ENCODE measurements at places on chromosomes 2 and 18.

GRCh38 chr2:85753035-85753524 lies 711 bp upstream of the ATOH8 start:
- no peak for DNase-seq

GRCh38 chr2:44526352-44526751 lies 164.6 kb downstream of the CAMKMT start:
- DNase-seq = no peak

DNA sequence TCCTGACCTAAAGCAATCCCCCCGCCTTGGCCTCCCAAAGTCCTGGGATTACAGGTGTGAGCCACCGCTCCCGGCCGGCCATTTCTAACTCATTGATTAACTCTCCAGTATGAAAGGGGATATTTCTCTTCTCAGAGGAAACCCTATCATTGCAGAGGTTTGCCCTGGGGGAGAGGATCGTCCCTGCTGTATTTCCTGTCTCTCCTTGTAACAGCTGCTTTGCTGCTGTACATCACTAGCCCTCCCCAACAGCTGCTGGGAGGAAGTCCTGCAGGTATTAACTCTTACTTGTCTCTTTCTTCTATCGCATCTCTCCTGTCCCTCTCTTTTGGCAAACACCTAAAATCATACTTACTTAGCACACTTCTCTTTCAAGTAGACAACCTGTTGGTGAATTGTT lies 219.0 kb upstream of the DSEL start:
- no peak for DNase-seq

DNA sequence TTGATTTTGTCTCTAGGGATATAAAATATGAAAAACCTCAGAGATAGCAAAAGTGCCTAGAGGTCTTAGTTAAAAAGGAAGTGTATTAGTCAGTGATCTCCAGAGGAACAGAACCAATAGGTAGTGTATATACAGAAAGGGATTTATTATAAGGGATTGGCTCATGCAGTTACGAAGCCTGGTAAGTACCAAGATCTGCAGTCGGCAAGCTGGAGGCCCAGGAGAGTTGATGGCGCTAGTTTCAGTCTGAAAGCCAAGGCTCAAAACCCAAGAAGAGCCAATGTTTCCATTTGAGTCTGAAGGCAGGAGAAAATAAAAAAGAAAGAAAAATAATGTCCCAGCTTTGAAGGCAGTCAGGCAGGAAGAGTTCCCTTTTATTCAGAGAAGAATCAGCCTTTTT lies 93.3 kb downstream of the COLEC12 start:
- DNase-seq = no peak

DNA sequence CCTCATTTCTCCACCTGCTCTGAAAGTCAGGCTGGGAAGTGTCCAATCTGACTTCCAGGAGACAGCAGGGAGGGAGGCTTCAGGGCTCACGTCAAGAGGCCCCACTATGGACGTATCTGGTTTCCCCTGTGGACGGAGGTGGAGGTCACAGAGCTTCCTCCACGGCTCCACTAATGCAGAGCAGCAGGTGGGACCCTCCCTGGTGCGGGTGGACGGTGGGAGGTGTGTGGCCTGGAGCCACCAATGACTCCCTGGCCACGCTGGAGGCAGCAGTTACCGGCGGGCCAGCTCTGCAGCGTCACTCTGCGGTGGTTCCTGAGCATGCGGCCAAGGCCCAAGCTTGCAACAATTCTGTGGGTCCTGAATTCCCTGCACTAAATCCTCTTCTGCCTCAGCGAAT lies 9.0 kb downstream of the CRACDL start:
- no peak for DNase-seq

DNA sequence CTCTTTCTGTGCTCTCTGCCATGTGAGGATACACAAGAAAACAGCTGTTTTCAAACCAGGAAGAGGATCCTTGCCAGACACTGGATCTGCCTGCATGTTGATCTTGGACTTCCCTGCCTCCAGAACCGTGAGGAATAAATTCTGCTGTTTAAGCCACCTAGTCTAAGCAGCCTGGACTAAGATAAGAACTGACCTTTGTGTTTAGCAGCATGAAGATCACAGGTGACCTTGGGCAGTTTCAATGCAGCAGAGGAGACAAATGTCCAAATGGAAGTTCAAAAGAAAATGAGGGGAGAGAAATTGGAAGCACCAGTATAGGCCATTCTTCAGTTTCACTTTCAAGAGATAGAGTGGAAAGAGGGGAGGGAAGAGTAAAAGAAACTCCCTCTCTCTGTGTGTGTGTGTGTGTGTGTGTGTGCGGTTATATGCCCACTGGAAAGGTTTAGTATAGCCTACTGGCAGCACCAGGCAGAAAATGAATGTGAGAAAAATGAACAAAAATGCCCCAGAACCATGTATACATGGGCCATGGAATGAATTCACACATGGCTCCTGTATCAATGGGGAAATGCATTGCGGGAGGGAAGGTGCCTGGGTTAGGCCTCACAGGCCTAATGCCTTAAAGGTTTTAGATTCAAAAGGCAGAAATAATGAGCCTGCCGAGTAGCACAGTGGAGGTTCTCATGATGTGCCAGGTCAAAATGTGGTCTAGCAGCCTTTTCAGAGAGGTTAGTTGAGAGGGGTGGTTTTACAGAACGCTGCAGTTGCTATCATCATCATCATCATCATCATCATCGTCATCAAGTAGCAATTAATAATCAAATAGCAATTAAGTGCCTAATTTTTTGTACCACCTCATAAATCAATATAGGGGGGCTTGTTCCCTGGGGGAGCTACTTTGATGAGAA lies 1.1 kb upstream of the CERS6 start:
- DNase-seq = no peak

DNA sequence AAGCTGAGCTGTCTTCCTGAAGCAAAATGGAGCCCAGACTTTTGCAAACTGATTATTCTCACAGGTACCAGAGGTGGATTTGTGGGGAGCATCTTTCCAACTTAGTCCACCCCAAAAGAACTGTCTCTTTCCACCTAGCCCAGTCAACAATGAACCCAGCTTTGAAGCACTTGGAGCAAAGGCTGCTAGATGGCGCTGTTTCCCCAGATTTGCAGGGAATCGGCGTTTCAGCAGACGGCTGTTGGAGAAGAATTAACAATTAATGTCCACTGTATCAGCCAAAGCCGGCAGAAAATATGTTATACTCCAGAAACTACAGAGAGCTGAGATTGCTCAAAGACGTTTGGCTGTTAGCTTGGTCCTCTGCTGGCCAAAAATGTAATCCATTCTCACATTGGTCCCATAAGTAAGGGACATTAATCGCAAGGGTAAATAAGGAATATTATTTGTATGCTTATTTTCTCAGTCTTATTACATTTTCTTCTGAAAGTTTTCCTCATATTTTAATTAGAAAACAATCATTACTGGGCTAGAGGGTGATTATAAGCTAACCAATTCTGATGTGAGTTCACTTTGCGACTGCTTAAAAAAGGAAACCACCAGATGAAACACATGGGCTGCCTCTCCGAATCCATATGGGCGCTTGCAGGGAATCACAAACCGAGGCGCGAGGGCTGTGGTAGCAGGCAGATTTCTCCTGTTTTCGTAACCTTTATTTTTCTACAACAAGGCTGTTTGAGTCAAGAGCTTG lies 423.8 kb upstream of the MEX3C start:
- DNase-seq = peak; percentile 52

GRCh38 chr2:86336675-86337243 lies 667 bp downstream of the REEP1 start:
- DNase-seq = no peak

DNA sequence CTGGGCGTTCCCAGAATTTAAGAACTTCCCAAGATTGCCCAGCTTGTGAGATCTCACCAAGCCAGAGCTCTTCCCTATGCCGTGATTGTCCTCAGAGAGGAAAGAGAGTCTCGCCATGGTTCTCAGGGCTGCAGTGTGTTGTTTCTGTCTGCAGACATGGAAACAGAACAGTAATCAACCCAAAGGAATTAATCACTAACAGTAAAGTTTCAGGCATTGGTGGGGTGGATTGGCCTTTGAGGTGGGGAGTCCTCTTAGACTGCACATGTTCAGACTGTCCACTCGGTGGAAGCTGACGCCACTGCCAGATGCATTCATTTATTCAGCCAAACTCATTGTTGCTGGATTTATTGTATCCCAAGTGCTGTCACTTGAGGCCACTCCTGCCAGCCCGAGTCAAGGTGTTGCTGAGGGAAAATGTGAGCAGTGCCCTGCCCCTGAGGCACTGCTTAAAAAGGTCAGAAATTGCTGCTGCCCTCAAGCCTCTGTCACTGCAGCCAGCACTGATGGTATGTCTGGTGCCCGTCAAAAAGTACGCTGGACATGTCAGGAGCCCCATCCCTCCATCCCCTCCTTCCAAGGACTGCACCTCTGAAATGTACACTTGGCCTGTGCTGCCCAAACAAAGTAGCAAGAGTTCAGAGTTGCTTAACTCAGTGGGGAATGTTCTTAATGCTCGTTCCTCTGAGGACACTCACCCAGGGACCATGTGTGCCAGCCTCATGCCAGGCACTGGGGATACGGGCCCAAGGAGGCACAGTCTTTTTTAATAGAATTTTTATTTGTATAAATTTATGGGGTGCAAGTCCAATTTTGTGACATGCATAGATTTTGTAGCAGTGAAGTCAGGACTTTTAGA lies 201.0 kb downstream of the GLI2 start:
- DNase-seq = no peak

DNA sequence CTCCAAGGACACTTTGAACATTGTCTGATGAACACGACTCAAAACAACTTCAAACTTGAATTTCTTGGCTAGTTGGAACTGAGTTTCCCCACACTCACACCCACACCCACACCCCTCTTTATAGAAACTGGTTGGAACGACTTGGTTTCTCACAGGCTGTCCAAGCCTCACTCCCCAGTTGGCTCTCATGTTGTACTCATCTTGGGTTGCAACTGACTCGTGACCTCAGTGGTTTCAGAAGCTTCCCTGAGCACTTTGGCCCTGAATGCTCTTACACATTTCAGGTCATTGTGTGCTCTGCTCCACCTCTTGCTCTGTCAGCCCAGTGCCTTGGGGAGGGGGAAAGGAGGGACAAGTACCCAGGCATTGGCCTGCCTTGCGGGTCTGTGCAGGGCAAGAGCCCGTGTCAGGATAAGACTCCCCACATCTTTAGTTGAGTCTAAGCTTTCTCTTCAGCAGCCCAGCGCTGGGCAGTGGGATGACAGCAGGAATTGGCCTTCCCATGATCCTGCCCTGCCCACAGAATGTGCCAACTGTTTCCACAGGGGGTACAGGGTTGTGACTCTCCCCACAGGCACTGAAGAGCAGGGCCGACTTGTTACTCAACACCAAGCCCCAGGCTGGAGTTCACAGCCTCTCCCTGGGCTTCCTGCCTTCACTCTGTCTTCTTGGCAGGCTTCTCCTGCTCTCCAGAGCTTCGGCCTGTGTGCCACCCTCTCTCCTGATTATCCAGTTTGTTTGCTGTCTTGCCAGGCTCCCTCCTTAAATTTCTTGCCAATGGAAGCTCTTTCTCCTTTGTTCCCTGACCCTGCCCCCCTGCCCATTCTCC lies 104.6 kb downstream of the RTN4 start:
- DNase-seq = peak; percentile 52

- no peak for DNase-seq
Measured at GRCh38 chr2:149568138-149568537, 19.4 kb downstream of the MMADHC start.

Data from GM10248 (cell line).